ENCODE measurements at places on chromosomes 12 and 14.

GRCh38 chr14:27067961-27068360 is 470.1 kb upstream of the NOVA1 start:
- no peak for DNase-seq

DNA sequence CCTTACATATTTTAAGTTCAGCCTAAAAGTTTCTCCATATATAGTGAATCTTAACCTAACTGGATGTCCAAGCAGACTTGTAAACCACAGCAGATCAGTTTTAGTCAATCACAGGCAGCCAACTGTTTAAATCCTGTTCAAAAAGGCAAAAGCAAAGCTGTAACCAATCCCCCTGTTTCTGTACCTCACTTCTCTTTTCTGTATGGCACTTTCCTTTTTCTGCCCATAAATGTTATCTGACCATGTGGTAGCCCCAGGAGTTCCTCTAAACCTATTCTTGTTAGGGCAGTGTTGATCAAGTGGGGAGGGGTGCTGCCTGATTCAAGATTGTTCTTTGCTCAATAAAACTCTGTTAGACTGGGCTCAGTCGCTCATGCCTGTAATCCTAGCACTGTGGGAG is 8.5 kb upstream of the DACT1 start:
- DNase-seq = no peak

- DNase-seq = no peak
These were observed 29.4 kb upstream of the GPR68 start for GRCh38 chr14:91273885-91274273.

- no peak for DNase-seq
These were observed 1537.1 kb upstream of the FLRT2 start for GRCh38 chr14:83992857-83993256.

DNA sequence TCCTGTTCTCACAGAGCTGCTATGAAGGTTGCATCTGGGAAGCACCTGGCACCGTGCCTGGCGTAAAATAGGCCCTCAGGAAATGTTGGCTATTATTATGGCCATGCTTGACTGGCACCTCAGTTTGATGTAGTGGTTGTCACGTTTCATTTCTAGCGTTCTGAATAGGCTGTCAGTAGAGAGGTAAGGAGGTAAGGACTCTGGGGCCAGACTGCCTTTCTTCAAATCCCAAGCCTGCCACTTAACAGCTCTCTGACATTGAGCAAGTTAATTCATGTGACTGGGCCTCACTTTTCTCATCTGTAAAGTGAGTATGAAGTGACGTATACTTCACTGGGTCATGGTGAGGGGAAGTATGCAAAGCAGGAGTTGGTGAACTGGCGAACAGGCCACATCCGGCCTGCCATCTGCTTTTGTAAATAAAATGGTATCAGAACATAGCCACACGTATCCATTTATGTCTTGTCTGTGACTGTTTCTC is 196.2 kb downstream of the CACNA1C start:
- no peak for DNase-seq

GRCh38 chr14:75350505-75351060 is 72.0 kb downstream of the FOS start:
- no peak for DNase-seq

DNA sequence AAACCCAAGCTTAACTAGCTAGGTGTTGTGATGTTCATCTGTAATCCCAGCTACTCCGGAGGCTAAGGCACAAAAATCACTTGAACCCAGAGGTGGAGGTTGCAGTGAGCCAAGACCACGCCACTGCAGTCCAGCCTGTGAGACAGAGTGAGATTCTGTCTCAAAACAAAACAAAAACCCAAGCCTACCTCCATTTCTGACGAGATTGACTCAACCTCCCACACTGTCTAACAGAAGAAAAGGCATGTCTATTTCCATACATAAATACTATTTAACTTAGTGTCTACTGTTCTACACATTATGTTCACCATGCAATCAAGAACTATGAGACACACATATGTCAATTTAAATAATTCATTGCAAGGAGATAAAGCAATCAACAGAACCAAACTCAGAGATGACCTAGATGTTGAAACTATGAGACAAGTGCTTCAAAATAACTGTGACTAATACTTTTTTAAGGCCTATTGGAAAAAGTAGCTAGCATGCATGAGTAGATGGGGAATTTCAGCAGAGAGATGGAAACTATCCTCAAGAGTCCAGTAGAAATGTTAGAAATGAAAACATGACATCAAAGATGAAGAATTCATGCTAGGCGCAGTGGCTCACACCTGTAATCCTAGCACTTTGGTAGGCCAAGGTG is 75.9 kb upstream of the DHRS4 start:
- DNase-seq = no peak

GRCh38 chr14:96352708-96353107 is 10.4 kb downstream of the ATG2B start:
- no peak for DNase-seq

- no peak for DNase-seq
These were observed 15.2 kb upstream of the DLK1 start for GRCh38 chr14:100711493-100711892.

GRCh38 chr12:5391653-5392052 is 40.3 kb upstream of the NTF3 start:
- no peak for DNase-seq

GRCh38 chr12:81610955-81611889 is 147.9 kb downstream of the PPFIA2 start:
- DNase-seq = no peak

DNA sequence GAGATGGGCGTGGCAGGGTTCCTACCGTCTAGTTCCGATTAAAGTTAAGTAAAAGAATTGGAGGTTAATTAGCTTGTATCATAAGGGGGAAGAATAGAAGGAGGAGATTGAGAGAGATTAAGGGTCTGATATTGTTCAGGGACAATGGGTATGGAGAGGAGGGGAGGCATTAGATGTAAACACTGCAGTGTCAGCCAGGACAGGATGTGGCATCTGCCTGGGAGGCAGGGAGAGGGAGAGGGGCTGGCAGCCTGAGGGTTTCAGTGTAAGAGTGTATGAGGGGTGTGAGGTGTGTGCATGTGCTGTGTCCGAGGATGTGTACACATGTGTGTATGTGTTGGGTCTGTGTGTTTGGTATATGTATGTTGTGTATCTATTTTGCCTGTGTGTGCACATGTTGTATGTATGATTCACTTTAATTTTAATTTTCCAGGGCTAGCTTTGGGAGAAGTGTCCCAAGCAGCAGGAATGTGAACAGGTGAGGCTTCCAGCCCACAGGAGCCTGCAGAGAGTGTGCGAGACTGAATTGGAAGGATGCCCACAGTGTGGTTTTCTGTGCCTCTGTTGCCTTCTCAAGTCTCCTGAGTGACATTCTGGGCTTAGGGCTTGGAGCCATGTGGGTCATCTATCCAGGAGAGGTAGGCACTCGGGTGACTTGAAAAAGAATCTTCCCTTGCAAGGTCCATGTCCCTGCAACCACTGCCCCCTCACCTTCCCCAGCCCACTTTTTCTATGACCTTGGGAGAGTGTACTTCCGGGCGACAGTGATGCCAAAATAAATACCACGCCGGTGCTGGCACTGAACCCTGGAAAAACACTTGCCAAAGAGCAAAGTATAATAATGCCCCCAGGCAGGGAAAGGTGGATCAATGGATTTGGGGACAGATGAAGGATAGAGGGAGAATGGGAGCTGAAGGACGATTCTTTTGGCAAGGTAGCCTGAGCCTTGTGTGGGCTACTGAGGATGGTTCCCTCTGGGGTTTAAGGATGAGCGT is 36.8 kb upstream of the DCD start:
- no peak for DNase-seq

DNA sequence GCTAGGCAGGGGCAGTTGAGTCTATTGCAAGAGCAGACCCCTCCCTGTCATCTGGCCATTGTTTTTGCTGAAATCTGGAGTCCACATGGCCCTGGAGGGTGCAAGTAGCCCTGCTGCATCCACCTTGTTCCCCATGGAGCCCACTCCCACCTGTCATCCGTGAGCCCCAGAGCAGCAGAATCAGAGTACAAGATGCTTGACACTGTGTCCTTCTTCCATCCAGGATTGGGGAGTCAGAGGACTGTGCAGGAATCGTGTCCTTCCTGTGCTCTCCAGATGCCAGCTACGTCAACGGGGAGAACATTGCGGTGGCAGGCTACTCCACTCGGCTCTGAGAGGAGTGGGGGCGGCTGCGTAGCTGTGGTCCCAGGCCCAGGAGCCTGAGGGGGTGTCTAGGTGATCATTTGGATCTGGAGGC is 8.8 kb downstream of the DHRS2 start:
- DNase-seq = no peak

DNA sequence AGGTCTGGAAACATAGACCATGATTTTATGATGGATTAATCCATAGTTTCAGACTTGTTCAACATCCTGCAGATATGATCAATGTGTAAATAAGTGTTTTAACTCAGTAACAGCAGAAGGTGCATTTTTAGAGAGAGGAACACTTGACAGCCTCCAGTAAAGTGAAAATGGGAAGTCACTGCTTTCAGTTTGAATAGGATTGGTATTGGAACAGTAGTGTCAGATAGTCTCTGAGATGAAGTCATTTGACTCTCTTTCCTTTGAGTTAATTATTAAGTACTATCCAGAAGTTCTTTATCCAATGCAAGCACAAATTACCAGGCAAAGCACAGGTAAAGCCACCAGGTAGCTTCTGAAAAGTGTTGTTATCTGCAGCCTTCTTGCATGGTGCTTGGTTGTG is 14.5 kb upstream of the NAV3 start:
- no peak for DNase-seq

DNA sequence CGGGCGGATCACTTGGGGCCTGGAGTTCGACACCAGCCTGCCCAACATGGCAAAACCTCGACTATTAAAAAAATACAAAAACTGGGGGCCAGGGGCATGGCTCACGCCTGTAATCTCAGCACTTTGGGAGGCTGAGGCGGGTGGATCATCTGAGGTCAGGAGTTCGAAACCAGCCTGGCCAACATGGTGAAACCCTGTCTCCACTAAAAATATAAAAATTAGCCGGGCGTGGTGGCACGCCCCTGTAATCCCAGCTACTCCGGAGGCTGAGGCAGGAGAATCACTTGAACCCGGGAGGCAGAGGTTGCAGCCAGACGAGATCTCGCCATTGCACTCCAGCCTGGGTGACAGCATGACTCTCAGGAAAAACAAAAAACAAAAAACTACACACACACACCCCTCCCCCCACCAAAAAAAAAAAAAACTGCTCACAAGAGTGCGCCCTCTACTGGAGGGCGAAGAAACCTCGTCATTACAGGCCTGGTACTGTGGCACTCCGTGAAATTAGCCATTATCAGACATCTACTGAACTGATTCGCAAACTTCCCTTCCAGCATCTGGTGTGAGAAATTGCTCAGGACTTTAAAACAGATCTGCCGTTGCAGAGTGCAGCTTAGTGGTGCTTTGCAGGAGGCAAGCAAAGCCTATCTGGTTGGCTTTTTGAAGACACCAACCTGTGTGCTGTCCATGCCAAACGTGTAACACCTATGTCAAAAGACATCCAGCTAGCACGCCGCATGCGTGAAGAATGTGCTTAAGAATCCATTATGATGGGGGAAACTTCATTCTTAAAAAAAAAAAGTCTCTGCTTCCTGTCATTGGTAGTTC is 7.7 kb downstream of the PPP1R3E start:
- no peak for DNase-seq

- no peak for DNase-seq
These were observed 48.5 kb downstream of the CHST11 start for GRCh38 chr12:104505095-104505818.

GRCh38 chr14:38098074-38098836 is 109.4 kb upstream of the SSTR1 start:
- DNase-seq = no peak

GRCh38 chr14:33566082-33566481 is 384.8 kb downstream of the EGLN3 start:
- no peak for DNase-seq

GRCh38 chr14:73879027-73879426 is 7.6 kb upstream of the ZNF410 start:
- DNase-seq = no peak

GRCh38 chr12:20369305-20370013 is 1.1 kb downstream of the PDE3A start:
- no peak for DNase-seq

DNA sequence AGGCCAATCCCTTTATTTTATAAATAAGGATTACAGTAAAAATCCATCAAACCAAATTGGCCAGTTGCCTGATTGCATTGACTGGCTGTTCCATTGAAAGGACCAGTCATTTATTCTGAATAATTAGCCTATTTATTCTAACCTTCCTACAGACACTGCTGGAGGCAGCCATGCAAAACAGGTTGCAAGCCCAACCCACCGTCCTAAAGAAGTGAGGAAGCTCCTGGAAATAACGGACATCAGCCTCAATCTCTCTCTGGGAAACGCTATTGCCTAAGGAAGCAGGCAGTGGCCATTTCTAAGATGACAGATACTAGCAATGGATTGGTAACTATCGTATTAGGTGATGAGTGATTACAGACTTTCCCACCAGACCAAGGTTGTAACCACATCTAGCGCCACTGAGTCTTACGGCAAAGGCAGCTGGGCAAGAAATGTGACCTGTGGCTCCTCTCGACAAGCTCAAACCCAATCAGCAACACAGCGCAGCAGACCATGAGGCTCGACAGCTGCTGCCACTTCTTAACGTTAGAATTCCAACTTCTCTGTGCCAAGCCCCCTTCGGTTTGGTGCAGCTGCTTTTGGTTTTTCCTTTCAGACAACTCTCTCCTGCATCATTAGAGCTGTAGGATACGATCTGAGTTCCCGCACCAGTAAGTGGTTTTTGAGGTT is 134.2 kb downstream of the KCNK10 start:
- no peak for DNase-seq

GRCh38 chr14:73091044-73091443 is 32.7 kb downstream of the RBM25 start:
- no peak for DNase-seq

DNA sequence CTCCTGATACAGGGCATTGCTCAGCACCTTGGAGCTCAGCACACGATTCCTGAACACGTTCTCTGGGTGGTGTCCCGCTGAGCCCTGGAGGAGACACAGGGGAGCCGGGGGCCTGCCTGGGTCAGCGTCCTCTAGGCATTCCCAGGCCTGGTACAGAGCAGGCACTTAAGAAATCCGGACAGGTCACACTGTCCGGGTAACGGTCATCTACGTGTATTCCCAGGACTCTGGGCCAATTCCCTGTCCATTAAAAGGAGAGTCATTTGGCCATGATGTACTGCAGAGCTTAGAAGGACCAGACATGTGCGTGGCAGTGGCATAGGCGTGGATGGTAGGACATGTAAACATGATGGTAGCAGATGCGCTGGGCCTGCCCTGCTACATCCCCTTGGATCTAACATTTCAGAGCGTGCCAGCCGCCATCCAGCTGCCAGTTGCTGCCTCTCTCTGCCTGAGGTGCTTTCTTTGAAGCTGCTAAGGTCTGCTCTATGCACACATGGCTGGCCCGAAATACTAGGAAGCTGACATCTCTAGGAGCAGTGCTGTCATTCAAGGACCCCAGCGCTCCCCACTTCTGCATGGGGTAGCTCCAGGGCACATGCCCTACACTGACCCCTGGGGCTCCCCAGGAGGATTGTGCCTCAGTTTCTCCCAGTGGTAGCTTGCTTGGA is 273.1 kb upstream of the RTL1 start:
- no peak for DNase-seq

- DNase-seq = no peak
These were observed 3.5 kb upstream of the BAZ2A start for GRCh38 chr12:56633468-56634241.

Data from stimulated activated CD8-positive, alpha-beta memory T cell treated with anti-CD3 and anti-CD28 coated beads, Interleukin-7, amount 100 ng/mL, for 48 hours (primary cell).